ENCODE measurements at places on chromosomes 2 and 18.

GRCh38 chr2:60515721-60516226 lies 37.7 kb downstream of the BCL11A start:
- peak; percentile 15 for DNase-seq

DNA sequence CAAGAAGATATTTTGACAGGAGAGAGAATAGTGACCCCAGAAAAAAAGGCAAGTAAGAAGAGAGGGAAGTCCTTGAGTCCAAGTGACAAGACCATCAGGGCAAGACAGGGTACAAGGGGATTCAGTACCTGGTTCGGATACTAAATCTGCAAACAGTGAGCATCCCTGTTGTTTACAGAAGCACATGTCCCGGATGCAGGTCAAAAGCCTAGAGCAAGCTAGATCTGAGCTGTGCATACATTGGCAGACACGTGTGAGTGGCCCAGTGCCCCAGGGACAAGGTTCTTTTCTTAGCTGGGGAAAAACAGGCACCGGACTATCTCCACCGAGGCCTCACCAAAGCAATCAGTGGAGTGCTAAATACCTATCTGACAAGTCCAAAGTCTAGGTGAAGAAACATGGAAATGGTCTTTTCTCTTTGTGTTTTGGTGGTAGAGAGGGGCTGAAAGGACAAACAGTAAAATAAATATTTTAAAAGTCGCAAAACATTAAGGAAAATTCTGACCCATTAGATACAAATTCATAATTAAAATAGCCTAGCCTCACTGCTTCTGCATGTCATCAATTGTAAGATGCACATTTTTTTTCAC lies 165.2 kb downstream of the SUCLG1 start:
- no peak for DNase-seq

GRCh38 chr2:207506426-207506825 lies 23.3 kb upstream of the CREB1 start:
- DNase-seq: no peak

- no peak for DNase-seq
These were observed 197.8 kb downstream of the GBX2 start for GRCh38 chr2:235970204-235971040.

DNA sequence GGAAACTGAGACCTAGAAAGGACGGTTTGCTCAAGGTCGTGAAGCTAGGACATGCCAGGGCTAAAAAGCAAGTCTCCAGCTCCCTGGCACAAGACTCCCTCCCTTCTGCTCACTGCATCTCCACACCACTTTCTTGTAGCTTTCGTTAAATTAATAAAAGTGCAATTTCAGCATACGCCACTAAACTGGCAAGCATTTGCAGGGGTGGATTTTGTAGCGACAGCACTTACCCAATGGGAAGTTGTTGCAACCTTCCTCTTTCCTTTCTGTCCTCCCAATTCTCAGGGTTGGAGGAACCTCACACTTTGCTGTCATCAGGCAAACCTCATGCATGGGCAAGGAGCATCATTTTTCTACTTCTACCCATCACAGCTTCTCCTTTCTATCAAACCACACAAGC lies 7.4 kb upstream of the RHOB start:
- no peak for DNase-seq

DNA sequence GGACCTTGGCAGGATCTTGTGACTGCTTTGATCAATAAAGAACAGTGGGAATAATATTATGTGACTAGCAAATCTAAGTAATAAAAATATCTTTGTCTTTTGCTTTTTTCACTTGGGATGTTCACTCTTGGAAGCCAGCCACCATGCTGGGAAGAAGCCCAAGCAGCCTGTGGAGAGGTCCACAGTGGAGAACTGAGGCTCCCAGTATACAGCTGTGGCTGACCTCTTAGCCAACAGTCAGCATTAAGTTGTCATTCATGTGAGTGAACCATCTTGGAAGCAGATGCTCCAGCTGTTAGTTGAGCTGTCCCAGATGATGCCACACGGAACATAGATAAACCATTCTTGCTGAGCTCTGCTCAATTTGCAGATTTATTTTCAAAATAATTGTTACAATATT lies 160.0 kb downstream of the OSR1 start:
- no peak for DNase-seq

Measured in ACHN (cell line).